ENCODE measurements at places on chromosomes 4 and X.

DNA sequence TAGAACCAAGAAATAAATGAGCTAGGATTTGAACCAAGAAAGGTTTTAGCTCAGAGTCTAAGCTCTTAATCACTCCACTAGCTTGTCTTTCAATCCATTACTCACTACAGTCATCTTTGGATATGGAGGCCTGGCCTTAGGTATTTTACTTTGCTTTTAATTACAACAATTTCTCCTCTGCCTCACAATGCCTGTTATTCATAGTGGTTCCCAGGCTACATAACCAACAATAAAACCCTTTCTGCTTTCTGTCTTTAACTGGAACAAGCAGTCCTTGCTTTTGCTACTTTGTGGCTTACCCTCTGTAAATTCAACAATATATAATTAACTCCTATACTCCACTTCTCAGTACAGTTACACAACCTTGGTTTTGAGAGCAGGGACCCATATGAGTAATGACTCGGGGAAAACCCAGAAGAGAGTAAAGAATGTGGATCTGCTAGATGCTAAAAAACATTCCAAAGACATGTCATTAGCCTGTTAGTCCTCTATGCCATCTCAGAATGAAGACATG is 94.7 kb upstream of the NAP1L5 start:
- no peak for DNase-seq

- no peak for DNase-seq
Observed at GRCh38 chrX:31271615-31272471, 200.0 kb upstream of the FTHL17 start.

- DNase-seq, result no peak
Observed at GRCh38 chr4:40736910-40737309, 12.8 kb upstream of the NSUN7 start.

DNA sequence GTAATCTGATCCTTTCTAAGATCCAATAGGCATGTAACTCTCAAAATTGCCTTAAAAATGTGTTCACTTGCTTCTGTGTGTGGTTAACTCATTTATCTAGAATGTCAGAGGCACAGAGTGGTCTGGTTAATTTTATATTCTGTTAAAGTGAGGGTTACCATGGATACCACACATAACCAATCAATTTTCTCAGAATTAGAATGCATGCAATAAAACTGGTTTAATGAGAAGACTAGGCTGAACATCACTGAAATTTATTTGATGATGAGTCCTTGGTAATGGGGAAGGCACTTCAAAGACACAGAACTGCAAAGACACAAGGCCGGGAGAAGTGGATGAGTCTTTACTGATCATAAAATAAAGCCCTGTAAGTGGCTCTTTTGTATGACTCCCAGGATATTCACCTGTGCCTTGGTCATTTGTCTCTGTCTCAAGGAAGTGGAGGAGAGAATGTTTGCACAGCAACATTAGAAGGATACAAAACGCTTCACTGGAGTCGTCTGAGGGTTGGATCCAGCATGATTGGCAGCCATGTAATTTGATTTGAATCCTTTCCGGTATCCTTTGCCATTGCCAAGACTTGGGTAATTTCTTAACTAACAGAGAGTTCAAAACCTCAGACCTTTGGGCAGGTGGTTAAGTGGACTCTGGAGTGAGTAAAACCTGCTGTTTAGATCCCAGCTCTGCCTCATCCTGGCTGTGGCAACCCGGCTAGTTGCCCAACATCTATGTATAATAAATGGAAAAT is 94.0 kb upstream of the RBPJ start:
- DNase-seq, result no peak

DNA sequence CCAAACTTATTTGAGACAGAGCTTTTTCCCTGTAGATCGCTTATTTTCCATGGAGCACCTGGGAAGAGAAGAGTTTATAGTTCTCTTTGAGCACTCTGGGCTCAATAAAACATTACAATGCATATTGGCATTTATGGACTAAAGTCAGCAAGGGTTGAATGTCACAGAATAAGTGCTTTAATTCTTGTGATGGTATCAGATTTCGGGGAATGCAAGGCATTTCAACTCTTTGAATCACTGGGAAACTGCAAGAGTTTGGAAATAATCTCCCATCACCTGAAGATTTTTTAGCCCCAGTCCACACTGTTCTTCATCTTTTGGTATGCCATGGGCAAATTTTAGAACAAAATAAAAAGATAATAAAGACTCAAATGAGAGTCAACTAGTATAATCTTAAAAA is 111.5 kb upstream of the WDFY3 start:
- no peak for DNase-seq

DNA sequence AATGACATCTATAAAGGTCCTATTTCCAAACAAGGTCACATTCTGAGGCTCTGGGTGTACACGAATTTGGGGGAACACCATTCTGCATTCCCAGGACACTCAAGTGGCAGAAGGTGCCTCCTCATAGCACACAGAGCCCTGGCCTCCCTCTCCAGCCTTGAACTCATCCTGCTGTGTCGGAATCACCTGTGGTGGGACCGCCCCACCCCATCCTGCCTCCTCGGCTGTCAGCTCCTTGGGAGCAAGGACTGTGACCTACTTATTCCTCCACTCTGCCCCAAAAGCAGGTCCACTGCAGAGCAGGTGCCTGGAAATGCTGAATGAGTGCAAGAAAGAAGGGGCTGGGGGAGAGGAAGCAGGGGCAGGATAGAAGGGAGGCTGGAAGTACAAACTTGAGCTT is 33.5 kb downstream of the HTRA3 start:
- no peak for DNase-seq

DNA sequence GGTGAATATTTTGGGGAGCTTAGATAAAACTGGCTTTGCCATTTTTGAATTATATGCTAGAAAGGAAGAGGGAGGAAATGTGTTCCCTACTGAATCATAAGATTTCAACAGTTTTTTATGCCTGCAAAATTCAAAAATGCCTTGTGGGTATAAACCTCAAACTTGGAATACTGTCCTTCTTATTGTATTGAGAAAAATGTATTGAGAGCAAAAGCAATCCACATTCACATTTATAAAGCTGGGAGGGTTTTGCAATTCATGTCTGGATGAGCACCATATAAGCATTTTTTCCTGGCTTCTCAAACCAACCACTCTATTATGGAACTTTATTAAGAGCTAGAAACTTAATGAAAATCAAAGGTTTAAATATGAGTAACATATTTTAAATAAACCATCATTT is 289.8 kb downstream of the PCDH7 start:
- DNase-seq, result no peak

- no peak for DNase-seq
Observed at GRCh38 chrX:135632353-135632752, 81.1 kb upstream of the CT45A1 start.

DNA sequence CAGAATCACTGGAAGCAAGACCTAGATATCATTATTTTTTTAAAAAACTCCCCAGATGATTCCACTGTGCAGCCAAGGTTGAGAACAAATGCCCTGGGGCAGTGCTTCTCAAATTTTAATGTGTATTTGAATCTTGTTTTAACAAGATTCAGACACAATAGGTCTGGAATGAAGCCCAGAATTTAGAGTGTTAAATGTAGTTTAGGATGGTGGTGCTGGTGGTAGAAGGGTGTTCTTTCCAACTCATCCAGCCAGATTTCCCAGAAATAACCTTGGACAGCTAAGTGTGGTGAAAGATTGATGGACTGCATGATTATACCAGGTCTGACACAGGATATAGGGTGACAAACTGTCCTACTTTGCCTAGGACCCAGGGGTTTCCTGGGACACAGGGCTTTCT is 120.1 kb upstream of the MED14 start:
- no peak for DNase-seq

Measured in amygdala (tissue), 56 donors.